T-helper 1 cell (primary cell): ENCODE measurements at places on chromosomes 6 and 20.

DNA sequence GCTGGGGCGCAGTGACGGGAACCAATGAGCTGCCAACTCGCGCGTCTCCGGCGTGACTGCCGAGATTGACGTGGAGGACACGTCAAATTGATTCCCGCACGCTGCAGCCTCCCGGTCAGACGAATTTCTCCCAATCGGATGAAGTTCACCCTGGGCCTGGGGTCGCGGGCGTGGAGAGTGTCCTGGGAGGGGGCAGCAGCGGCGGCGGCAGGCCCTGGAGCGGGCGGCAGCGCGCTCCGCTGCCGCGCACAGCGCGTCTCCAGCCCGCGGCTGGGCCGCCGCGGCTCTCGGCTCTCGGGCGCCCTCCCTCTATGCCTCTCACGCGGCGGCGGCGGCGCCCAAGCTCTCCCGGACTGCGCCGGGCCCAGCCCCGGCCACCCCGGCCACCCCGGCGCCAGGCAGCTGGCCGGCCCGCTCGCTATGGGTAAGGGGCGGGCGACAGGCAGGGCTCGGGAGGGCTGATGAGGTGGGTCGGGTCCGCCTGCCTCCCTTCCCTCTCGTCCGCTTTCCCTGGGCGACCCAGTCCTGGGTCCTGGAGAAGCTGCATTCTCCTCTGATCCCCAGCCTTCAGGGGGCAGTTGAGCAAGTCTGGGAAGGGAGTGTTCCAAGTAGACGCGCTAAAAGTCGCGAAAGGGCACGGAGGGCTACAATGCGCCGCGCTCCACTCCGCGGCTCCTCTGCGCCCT lies at the start of gene PAX1:
PAX1 (plus strand) TSS at position 90 of the 686 bp plus-strand sequence; CDS start at position 139, 49 bp downstream.
- no peak for DNase-seq

- no peak for DNase-seq
These were observed 68.5 kb downstream of the ELOVL5 start for GRCh38 chr6:53280207-53280606.

DNA sequence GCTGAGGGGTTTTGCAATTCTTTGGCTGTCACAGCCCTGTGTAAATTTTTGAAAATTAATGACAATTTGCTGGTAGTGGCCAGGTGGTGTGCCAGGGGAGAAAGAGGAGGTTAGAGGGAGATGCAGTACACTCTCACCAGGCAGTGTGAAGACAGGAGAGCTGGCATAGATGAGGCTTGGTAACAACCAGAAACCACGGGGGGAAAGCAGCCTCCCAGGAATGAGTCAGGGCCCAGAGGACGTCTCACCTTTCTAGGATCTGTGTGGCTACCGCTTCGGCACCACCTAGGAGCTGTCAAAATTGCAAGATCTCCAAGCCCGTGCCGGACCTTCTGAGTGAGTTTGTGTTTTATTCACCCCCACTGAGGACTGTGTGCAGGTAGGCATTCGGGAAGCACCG lies 171.4 kb downstream of the PACRG start:
- DNase-seq = no peak

DNA sequence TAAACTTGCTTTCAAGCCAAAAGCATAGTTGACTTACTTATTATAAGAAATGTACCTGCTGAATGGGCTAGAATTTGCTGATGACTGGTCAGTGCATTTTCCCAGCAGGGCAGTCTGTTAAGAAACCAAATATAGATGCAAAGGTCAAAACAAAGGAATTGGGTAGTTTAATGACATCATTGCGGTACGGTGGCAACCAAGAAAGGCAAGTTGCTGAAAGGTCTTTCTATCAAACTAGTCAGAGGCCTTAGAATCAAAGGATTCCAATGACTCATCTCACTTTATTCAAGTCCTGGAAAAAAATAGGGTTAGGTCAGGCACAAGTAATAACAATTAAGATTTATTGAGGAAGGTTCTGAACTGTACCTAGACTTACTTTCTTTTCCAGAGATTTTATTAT lies 76.4 kb downstream of the KIZ start:
- DNase-seq = no peak

GRCh38 chr6:70130865-70131264 lies 172.0 kb downstream of the COL9A1 start:
- DNase-seq = no peak

DNA sequence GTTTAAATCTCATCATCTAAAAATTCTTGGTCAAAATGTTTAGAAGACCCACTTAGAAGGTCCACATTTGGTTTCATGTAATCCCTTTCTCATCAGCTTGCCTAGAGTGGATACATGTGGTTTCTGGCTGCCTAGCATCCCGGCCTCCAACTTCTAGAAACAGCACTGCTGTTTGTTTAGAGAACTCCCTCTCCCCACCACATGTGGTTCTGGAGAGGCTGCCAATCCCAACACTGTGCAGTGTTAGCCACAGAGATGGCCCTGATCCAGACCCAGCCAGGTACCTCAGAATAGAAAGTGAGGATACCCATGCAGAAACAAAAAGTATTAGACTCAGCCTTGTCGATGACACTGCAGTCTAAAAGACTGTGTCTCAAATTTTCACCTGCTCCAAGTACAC lies 241.8 kb downstream of the BCKDHB start:
- no peak for DNase-seq

GRCh38 chr6:165769401-165769800 lies 106.4 kb upstream of the PDE10A start:
- DNase-seq = no peak

GRCh38 chr6:22521035-22521434 lies 48.3 kb upstream of the HDGFL1 start:
- no peak for DNase-seq

DNA sequence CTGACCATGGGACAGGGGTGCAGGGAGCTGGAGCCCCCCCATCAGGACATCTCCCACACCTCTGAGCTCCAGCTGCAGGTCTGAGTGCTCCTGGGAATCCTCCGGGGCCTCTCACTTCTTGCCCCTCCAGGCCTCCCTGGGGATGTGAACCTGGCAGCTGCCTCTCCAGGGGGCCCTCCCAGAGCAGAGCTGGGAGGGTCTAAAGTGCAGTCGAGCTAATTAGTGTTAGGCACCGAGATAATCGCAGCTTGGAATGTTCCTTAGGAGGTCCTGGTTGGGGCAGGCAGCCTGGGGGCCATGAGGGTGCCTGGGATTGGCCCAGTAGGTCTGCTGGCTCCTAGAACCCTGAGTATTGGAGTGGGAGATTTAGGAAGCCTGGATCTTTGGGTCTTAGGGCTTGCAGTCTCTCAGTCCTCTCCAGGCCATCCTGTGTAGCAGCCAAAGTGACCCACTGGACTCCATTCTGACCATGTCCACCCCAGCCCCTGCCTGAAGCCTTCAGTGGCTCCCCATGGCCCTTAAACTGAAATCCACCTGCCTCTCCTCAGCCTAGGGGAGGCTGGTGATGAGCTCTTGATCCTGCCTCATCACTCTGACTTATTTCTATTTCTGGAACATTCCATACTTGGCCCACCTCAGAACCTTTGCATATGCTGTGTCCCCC lies 26.0 kb downstream of the CEBPB start:
- no peak for DNase-seq

DNA sequence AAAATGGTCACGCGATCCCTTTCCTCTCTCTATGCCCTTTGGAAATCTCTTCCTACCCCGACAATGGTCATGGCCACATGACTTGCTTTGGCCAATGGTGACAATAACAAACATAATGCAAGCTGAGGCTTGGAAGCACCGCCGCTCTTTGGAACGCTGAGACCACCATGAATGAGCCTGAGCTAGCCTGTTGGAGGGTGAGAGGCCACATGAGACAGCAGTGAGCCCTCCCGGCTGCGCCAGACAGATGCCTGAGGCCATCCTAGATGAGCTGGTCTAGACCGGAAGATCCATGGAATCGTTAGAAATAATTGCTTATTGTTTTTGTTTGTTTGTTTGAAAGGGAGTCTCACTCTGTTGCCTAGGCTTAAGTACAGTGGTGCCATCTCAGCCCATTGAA lies 64.2 kb downstream of the STK35 start:
- no peak for DNase-seq

GRCh38 chr6:32194825-32195651 lies 2.6 kb upstream of the GPSM3 start:
- peak; percentile 56 for DNase-seq

GRCh38 chr6:138550346-138550767 lies 51.1 kb upstream of the NHSL1 start:
- DNase-seq = no peak

DNA sequence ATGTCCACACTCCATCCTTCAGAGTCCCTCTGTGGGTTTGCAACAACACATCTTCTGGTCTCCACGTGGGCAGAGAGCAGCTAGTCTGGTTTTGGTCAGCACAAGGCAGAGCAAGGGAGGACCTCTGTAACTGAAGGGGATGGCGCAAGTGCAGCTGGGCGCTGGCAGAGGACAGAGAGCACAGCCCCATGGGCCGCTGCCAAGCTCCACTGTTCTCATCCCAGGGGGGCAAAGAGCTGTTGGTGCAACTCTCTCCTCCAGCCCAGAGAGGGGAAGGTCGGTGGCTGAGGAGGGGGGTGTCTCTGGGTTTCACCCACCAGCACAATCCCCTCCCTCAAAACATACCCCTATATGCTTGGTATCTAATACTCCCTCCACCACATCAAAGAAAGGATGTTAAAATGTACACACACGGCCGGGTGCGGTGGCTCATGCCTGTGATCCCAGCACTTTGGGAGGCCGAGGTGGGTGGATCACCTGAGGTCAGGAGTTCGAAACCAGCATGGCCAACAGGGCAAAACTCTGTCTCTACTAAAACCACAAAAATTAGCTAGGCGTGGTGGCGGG lies 9.1 kb downstream of the ATP9A start:
- DNase-seq = no peak

DNA sequence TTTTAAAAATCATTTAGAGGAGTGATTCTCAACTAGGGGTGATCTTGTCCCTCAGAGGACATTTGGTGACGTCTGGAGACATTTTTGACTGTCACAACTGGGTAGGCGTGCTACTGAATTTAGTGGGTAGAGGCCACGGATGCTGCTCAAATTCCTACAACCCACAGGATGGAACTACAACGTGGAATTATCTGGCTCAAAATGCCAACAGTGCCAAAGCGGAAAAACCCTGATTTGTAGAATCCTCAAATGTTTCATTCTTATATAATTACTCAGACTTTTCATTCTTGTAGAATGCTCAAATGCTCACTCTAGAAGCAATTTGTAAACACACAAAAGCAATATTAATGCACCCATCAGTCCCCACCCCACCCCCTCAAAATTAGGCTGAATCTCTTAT lies 229.8 kb downstream of the ZMYND8 start:
- DNase-seq = no peak
